ENCODE measurements at places on chromosomes 12 and 14. TPM values are rescaled to one million over a fixed set of nuclear protein-coding genes. Genes with fewer than 3 reads are reported as not detected.

Gene GPR132
- total RNA-seq, result 94.5 TPM

Gene RAB21
- 76.2 TPM for total RNA-seq

Gene SLC24A4
- not detected for total RNA-seq

Gene PTGR2
- total RNA-seq, result 1.1 TPM

DNA sequence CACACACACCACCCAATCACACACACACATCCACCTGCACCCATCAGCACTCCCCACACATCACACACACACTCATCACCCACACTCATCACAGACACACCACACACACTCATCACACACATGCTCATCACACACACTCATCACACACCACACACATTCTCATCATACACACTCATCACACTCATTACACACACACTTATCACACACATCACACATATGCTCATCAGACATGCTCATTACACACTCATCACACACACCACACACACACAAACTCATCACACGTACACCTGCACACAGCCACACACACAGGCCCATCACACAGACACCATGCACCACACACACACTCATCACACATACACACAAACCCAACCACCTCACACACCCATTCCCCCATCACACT is 107.5 kb upstream of the C14orf180 start:
- no peaks in the 10 kb centered on the region for H3K36me3 ChIP-seq
- H3K27ac ChIP-seq, result no peak overlapping the region
- H3K27me3 ChIP-seq, result no peaks in the 10 kb centered on the region

Gene KLRF1
- total RNA-seq, result not detected

Gene ABCD2
- 8.8 TPM for total RNA-seq

GRCh38 chr14:61456720-61457119 is 135.3 kb downstream of the PRKCH start:
- DNase-seq, result peak; percentile 75
- peaks cover 56% of the 10 kb centered on the region for H3K4me1 ChIP-seq
- no peak overlapping the region for H3K4me3 ChIP-seq
- peaks cover 81% of the 10 kb centered on the region for H3K36me3 ChIP-seq

Gene ANO4
- total RNA-seq, result not detected
